Naive B cell (primary cell): ENCODE measurements at places on chromosomes 5 and 9. TPM values are rescaled to one million over a fixed set of nuclear protein-coding genes. Genes with fewer than 3 reads are reported as not detected.
A peak's percentile ranks its signal among the peaks of the same experiment; 100 is the strongest.

FAM200C gene
- polyA plus RNA-seq, result 0.47 TPM

RNF224 gene
- polyA plus RNA-seq, result not detected

TRUB2 gene
- 12.7 TPM for polyA plus RNA-seq

C9orf153 gene
- not detected for polyA plus RNA-seq

NMUR2 gene
- not detected for polyA plus RNA-seq

CBY3 gene
- not detected for polyA plus RNA-seq

PIP5K1B gene
- polyA plus RNA-seq, result 10.2 TPM

- no peak for DNase-seq
These were observed 47.2 kb upstream of the RPL26L1 start for GRCh38 chr5:172911976-172912375.

DNA sequence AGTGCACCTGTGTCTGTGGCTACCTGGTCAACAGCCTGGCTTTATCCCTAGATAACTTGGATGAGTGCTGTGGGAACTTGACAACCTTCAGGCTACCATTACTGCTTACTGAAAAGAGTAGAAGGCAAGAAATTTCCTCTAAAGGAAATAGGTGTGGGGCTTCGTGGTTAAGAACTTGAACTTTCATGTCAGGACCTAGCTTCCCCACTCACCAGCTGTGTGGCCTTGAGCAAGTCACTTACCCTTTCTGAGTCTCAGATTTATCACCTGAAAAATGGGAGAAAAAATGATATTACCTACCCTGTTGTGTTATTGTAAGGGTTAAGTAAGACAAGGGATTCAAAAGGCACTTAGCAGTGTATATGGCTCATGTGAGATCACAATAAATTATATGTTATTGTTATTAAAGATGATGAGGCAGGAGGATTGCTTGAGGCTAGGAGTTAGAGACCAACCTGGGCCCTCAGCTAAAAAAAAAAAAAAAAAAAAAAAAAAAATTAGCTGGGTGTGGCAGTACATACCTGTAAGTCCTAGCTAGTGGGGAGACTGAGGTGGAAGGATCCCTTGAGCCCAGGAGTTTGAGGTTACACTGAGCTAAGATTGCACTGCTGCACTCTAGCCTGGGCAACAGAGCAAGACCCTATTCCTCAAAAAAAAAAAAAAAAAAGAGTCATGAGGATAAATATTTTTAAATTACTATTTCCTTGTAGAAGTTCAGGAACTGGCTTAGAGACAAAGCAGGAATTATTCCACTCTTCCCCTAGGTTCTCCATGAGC, 97.0 kb upstream of the SPRY4 start:
- no peak for DNase-seq

DNA sequence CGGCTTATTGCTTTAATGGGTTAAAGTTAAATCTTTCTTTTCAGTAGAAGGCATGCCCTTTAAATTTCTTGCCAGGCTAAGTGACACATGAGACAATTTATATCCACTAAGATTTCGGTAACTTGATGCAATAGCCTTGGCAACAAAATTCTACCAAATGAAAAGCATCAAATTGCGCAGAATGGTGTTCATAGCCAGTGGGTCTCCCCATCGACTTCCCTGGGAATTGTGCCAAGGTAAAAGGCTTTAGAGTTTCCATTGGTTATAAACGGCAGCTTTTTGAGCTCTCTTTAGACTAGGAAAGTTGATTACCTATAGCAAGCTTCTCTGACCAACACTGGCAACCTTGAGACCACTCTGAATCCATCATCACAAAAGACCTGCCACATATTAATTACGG, 358.4 kb downstream of the ARRDC3 start:
- DNase-seq, result no peak

DNA sequence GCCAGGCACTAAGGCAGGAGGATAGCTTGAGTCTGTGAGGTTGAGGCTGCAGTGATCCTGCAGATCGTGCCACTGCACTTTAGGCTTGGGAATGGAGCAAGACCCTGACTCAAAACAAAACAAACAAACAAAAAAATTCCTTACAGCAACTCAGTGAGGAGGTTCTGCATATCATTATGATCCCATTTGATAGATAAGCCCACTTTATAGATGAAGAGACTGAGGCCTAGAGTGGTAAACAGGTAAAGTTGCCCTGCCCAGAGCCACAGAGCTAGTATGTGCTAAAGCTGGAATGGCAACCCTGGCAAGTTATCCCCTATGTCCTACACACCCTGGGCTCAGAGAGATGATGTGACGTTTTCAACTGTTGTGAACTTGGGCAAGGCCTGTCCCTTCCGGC, 7.2 kb downstream of the AIF1L start:
- no peak for DNase-seq

DNA sequence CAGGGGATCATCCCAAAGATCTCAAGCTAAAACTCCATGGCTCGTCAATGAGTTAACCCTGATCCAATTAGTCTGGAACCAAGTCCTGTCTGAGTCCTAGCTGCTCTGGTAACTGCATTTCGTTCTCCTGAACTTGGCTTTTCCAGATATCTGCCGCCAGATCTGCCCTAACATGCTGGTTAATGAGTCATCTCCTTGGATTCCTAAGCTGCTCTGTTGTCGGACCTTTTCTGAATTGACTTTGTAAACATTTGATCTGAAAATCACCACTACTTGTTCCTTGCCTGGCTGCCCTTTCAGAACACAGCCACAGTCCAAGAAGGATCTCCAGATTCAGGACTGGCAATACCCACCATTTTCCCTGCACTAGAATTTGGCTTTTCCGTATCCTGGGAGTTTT, 473.0 kb downstream of the ZSWIM6 start:
- DNase-seq, result no peak

DNA sequence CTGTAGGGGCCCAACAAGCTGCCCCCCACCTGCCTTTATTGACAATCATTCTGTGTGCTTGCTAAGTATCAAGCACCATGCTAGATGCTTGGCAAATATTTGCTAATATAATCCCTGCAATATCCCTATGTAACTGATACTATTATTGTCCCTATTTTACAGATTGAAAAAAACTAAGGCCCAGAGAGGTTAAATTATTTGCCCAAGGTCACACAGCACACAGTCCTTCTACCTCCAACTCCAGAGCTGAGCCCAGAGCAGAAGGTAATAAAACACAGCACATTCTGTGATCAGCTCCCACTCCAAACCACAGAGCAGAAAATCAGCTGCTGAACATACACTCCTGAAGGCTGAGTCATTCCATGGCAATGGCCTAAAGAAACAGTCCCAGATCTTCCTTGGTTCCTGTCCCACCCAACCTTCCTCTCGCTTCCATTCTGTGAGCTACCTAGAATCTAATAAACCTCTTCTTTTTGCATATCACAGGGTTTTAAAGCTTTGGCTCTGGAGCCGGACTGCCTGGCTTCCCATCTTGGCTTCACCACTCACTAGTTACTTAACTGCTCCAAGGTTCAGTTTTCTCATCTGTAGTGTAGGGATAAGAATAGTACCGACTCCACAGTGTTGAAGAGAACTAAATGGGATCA, 66.7 kb upstream of the ADRA1B start:
- no peak for DNase-seq

- no peak for DNase-seq
These were observed 19.6 kb upstream of the CNOT6 start for GRCh38 chr5:180474569-180474968.

DNA sequence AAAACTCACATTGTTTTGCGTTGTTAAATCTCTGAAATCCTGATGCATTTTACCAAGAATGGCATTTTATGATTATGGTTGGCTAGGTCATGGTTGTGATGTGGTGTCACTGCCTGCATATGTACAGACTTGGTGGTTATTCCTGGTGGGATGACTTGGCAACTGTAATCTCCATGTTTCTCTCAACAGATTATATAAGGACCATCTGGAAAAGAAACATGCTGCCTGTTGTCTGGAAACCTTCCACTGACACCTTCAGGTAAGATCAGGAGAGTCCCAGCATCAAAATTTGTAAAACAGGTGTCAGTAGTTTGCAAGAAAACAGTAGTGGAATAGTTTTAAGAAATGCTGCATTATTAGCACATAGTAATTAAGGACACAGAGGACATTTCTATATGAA, 3.0 kb upstream of the ACER2 start:
- DNase-seq, result no peak

DNA sequence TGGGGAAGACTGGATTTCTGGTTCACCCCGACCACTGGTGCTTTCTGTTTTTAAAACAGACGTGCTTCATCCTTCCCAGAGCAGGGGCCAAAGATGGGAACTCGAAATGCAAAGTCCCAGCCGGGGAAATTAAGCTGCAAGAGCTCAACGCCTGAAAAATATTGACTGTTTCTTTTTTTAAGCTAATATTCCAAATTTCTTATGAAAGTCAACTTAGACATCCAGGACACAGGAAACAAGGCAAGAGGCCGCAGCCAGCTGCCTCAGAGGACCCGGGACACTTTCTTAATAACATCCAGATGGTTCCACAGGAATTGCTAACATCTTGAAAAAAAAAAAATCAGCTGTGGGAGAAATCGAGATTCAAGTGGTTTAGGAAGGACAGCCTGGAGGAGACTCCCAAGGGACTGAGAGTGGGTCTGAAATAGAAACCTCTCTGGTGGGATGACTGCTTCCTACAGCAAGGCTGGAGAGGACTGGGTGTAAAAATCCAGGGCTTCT, 144.9 kb downstream of the FGF1 start:
- no peak for DNase-seq

DNA sequence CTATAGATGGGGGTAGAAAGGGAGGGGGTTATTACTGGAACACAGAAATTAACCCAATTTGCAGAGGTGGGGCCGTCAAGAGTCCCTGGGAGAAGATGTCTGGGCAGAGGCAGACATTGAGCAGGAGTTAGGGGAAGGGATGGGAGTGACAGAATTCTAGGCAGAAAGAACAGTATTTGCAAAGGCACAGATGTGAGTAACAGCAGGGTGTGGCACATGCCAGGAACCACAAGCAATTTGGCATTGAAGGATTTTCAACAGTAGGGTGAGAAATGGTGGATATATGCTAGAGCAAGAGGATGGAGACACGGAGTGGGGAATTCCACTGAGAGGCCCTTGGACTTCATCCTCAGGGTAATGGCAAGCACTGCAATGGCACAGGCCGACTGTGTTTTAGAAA, 71.6 kb upstream of the FRRS1L start:
- DNase-seq, result no peak

- DNase-seq, result no peak
These were observed 232.9 kb upstream of the MVB12B start for GRCh38 chr9:126093771-126094170.

DNA sequence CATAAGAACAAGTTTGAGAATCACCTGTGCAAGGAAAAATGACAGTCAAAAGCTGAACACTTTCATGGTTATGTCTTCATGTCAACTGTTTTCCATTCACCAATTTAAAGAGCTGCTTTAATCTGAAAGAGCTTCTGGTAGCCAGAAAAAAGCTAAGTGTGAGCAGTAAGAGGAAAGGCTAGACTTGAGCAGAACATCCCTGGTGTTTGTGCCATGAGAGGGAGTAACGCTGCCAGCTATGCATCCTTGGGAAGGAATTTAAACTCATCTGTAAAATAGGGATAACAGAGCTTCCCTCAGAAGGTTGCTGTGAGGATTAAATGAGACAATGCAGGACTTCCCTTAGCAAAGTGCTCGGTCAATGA, 193.7 kb downstream of the MAPKAP1 start:
- no peak for DNase-seq

GRCh38 chr5:122704247-122705036, 70.4 kb upstream of the SNX2 start:
- peak; percentile 37 for DNase-seq

- no peak for DNase-seq
These were observed 66.3 kb upstream of the PAPPA start for GRCh38 chr9:116087246-116087645.

DNA sequence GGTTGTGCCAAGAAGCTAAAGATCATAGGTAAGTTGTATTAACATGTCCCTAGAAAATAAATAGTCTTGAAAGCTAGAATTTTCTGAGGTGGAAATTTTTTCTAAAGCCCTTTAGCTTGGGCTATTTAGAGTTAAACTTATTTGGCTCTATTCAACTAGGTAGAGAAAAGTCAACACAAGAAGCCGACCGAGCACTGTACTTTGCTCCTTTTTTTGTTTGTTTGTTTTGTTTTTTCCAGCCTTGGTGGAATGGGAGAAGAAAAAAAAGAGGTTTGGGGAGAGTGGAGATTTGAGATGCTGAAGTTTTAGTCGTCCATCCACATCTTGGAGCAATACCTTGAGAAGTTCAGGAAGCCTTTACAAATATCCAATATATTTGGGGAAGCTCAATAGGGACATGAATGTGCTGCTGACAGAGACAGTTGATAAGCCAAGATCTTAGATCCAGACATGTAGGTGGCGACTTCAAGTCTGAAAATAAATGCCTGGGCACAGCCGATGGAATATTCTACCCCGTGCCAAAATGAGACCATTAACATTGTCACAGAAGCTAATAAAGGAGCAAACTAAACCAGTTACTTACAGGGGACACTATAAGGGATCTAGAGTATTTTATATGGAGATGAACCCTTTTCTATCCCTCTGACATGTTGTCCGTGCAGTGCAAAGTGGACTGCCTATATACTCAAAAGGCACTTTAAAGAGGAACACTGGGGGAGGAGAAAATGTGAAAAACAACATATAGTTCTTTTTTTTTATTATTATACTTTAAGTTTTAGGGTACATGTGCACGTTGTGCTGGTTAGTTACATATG, 466.1 kb downstream of the PTPRD start:
- DNase-seq, result no peak

- DNase-seq, result no peak
These were observed 15.1 kb upstream of the CARTPT start for GRCh38 chr5:71703941-71704340.

DNA sequence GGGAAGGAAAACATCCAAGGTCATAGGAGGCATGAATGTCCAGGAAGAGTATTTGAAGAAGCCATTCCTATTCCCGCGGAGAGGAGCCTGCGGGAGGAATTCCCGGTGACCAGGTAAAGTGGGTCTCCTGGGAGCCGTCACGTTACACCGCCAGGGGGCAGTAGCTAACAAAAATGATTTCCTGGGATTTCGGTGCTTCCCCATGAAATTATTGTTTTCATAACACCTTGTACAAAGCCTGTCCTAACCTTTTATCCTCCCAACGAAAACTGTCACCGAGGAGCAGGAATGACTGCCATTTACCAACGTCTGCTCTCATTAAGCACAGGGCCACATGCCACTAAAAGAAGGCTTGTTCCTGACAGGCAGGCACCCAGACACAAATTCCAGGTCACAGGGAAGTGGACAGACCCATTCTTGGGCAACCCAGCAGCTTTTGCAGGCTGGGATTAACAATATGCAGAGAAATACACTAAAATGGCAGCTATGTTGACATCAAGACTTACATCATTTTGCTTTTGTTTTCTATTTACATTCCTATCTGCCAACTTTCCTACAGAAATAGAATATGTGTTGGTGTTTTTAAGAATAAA, 41.2 kb upstream of the CTSL start:
- DNase-seq, result no peak

- no peak for DNase-seq
These were observed 978 bp upstream of the ADCY2 start for GRCh38 chr5:7394889-7395431.

- peak; percentile 84 for DNase-seq
These were observed 118.6 kb downstream of the RGS3 start for GRCh38 chr9:113581865-113582697.
